Epithelial cell of proximal tubule (primary cell): ENCODE measurements at places on chromosomes 16 and 17. TPM values are rescaled to one million over a fixed set of nuclear protein-coding genes. Genes with fewer than 3 reads are reported as not detected.

Gene HOXB1
- not detected in 2 replicates for total RNA-seq

Gene EPN3
- total RNA-seq: 2.8 and 3.3 TPM in 2 replicates

Gene KRTAP4-6
- not detected in 2 replicates for total RNA-seq

Gene CA5A
- not detected in 2 replicates for total RNA-seq

Gene OR2C1
- not detected in 2 replicates for total RNA-seq

Gene NLRC3
- total RNA-seq: under 0.01 TPM in 1 of 2 replicates, not detected in the other

Gene NHLRC4
- total RNA-seq: 0.35 and 0.51 TPM in 2 replicates
